ENCODE measurements at places on chromosomes 2 and 18.

- H3K4me3 ChIP-seq = peak overlapping the region; percentile 49
- H3K4me1 ChIP-seq = peaks cover 12% of the 10 kb centered on the region
- DNase-seq = no peak
- H3K36me3 ChIP-seq = peaks cover 2% of the 10 kb centered on the region
These were observed 1.4 kb upstream of the FAM110C start for GRCh38 chr2:47737-48136.

DNA sequence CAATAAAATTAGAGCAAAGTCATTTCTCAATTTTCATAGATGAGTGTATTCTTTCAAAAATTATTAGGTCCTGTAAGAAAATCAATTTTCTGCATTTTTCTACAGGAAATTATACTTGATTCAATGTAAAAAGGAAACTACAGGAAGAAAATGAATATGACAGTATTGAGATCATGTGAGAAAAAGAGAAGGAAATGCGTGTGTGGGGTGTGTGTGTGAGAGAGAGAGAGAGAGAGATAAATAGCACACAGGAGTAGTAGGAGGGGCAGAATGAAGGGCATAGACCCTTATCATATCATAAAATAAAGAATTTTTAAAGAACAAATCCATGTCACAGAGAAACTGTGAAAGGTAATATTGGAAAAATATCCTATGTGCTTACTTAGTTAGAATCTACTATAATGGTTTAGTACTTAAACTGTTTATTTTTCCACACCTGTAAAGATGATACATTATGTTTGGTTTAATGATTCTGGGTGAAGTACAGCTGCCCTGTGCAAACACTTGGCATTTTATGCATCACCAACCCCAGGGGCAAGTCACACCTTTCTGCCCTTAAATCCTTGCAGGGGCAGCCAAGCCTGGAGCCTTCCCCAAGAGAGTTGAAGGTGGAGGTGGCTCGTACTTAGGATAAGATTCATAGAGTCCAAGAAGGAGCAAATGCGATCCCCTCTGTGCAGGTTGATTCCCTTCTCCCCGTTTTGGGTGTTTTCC lies 276.4 kb downstream of the TGIF1 start:
- peaks cover 65% of the 10 kb centered on the region for H3K27me3 ChIP-seq
- peaks cover 2% of the 10 kb centered on the region for H3K36me3 ChIP-seq
- H3K4me3 ChIP-seq = no peak overlapping the region
- H3K4me1 ChIP-seq = peaks cover 6% of the 10 kb centered on the region
- no peak overlapping the region for H3K27ac ChIP-seq

GRCh38 chr18:37769826-37770225 lies 204.2 kb upstream of the CELF4 start:
- no peaks in the 10 kb centered on the region for H3K27me3 ChIP-seq
- H3K27ac ChIP-seq = no peak overlapping the region
- no peaks in the 10 kb centered on the region for H3K36me3 ChIP-seq
- no peak for DNase-seq
- H3K4me1 ChIP-seq = no peaks in the 10 kb centered on the region

GRCh38 chr2:25098670-25099486 lies 57.0 kb downstream of the EFR3B start:
- peaks cover 11% of the 10 kb centered on the region for H3K27me3 ChIP-seq
- H3K27ac ChIP-seq = no peak overlapping the region
- H3K4me3 ChIP-seq = no peak overlapping the region
- H3K36me3 ChIP-seq = peaks cover 2% of the 10 kb centered on the region
- peaks cover 4% of the 10 kb centered on the region for H3K4me1 ChIP-seq

- no peak overlapping the region for H3K4me3 ChIP-seq
- no peaks in the 10 kb centered on the region for H3K27me3 ChIP-seq
- H3K4me1 ChIP-seq = peaks cover 7% of the 10 kb centered on the region
- no peak for DNase-seq
- peaks cover 5% of the 10 kb centered on the region for H3K36me3 ChIP-seq
These were observed 233.4 kb downstream of the WDR7 start for GRCh38 chr18:56884511-56884910.

GRCh38 chr2:156338578-156338977 lies 6.1 kb upstream of the NR4A2 start:
- no peak overlapping the region for H3K4me3 ChIP-seq
- H3K27me3 ChIP-seq = no peaks in the 10 kb centered on the region
- no peak overlapping the region for H3K27ac ChIP-seq
- no peak for DNase-seq
- H3K4me1 ChIP-seq = peaks cover 29% of the 10 kb centered on the region
- H3K36me3 ChIP-seq = no peaks in the 10 kb centered on the region

DNA sequence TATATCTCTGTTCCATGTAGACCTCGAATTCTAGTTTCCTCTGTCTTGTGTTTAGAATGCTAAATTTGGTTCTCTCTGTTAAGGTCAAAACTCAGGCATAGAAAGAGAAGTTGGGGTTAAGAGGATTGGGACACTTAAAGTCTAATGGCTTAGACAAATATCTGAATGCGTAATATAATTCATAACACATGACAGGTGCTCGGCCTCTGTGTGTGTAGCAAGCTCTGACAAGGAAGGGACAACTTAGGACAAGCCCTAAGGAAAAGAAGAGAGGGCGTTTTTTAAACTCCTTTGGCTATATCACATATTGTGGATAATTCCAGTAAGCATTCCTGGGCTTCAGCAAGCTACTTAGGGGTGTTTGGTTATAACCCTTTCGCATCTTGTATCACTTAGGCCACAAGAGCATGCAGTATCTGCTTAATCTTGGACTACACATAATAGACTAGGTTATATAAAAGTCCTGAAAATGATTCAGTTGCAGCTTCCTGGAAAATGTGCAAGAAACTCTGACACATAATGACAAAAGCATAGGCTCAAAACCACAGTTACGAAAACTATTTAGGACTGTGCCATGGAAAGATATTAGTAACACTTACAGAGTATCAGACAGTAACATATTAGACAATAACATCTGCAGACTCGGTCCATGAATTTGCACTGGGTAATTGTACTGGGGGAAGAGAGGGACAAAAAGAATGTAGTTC lies 16.1 kb upstream of the CREB1 start:
- no peak overlapping the region for H3K27ac ChIP-seq
- peaks cover 8% of the 10 kb centered on the region for H3K36me3 ChIP-seq
- DNase-seq = no peak
- no peaks in the 10 kb centered on the region for H3K27me3 ChIP-seq
- H3K4me3 ChIP-seq = no peak overlapping the region

DNA sequence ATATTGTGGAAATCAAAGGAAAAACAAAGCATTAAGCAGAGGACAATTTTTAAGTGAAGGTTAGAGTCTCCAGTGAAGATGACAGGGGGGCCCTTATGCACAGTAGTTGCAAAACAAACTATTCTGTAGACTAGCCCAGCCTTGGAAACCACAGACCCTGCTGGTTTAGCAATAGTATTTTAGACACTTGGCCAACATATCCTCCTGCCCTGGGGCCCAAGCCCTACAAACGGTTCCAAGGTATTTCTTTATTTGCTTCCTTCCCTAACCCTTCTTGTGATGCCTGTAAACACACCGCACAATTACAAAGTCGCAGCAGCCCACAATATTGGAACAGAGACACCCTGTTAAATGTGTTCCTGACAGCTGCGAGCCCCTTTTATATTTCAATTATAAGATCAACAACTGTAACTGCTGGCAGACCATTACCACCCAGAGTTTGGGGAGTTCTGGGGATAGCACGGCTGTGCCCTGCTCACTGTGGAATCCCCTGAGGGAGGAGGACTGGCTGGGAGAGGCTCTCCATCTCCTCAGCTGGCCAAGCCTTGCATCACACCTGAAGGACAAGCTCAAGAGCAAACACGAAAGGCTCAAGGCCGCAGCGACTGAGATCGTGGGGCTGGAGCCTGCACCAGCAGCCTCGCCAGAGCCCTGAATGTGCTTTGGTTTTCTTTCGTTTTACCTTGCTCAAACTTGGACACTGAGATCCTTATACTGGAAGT lies 282.2 kb upstream of the ATP5MC3 start:
- H3K4me1 ChIP-seq = no peaks in the 10 kb centered on the region
- H3K27me3 ChIP-seq = no peaks in the 10 kb centered on the region
- H3K4me3 ChIP-seq = no peak overlapping the region
- no peak for DNase-seq
- no peak overlapping the region for H3K27ac ChIP-seq

DNA sequence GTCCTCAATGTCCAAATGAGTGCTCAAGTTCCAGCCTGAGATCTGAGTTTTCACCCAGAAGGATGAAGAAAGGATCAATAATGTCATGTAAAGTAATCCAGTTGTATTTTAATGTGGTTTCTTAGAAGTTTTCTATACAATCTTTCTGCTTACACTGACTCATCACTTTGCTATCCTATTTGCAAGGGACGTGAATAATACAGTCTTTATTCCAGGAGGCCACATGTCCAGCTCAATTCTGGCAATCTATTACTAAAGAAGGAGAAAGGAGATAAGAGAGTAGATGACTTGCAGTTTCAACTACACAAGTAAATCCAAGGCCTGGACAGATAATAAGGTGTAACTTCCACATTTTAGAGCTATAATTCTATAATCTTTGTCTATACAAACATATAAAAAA lies 601.1 kb upstream of the SETBP1 start:
- no peak for DNase-seq
- no peak overlapping the region for H3K4me3 ChIP-seq
- no peaks in the 10 kb centered on the region for H3K36me3 ChIP-seq
- no peaks in the 10 kb centered on the region for H3K27me3 ChIP-seq
- no peak overlapping the region for H3K27ac ChIP-seq
- H3K4me1 ChIP-seq = no peaks in the 10 kb centered on the region

DNA sequence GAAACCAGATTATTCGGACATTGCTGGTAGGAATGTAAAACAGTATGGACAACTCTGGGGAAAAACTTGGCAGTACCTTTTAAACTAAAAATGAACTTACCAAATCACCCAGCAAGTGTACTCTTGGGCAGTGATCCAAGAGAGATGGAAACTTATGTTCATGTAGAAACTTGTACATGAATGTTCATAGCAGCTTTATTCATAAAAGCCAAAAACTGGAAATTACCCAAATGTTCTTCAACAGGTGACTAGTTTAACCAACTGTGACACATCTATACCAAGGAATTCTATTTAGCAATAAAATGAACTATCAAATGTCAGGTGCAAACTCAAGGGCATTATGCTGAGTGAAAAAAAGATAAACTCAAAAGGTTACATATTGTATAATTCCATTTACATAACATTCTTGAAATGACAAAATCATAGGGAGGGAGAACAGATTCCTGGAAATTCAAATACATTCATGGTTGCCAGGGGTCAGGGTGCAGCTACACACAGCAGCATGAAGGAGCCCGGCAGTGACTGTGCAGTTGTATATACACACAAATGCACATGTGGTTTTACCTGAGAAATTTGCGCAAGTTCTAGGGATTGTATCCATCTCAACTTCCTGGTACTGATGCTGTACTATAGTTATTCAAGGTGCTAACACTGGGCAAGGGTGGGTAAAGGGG lies 3.5 kb upstream of the RNU4ATAC start:
- no peaks in the 10 kb centered on the region for H3K36me3 ChIP-seq
- H3K4me1 ChIP-seq = peaks cover 23% of the 10 kb centered on the region
- no peak for DNase-seq
- H3K4me3 ChIP-seq = no peak overlapping the region
- no peak overlapping the region for H3K27ac ChIP-seq

DNA sequence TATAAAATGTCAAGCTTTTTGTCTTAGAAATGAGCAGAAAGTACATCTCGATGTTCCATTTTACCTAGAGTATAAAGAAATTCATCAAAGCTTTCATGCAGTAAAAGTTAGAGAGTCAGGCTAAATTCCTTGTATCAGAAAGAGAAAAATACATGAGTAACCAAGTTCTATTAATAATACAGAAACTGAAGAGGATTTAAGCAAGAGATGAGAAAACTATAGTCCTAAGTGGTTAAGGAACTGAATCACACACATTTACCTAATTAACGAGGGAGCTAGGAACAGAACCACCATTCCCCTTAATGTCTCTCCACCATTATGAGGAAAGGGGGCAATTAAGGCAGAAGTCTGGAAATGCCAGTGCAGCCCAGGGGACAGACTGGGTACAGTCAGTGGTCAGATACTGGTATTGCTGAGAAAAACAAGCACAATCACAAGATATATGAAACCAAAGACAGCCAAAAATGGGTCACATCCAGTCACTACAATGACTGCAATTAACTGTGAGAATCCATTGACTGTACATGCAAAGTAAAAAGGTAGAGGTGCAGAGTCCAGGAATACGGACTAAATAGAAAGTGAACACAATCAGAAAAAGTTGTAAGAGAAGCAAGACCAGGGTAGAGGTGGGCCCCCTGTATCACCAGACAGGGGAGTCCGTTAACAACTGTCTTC lies 23.9 kb downstream of the MAP4K3 start:
- DNase-seq = no peak
- peaks cover 39% of the 10 kb centered on the region for H3K4me1 ChIP-seq
- no peak overlapping the region for H3K27ac ChIP-seq
- no peaks in the 10 kb centered on the region for H3K36me3 ChIP-seq
- no peaks in the 10 kb centered on the region for H3K27me3 ChIP-seq

DNA sequence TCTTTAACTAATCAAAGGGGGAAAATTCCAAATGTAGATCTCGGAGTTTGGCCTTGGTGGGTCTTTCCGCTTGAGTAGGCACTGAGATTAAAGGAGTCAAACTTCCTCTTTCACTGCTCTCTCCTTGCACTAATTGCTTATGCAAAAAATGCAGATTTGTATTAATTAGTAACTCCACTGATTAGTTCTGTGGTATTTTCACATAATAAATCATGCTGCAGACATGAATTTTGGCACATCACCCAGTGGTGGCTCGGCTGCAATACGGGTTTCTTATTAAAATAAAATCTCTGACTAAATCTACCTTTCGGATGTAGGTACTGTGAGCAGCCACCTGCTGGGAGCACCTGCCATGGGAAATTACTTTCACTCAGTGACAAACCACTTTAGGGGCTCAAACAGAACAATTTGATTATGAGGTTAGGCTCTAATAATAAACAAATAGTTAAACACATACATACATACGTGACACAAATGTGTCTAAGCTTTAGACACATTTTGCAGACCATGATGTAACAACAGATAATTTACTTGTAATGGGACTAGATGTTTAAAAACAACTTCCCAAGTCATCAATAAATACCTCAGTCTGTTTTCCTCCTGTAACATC lies 6.4 kb upstream of the NEUROD1 start:
- H3K36me3 ChIP-seq = peaks cover 7% of the 10 kb centered on the region
- DNase-seq = no peak
- H3K4me3 ChIP-seq = no peak overlapping the region
- H3K27ac ChIP-seq = no peak overlapping the region
- peaks cover 79% of the 10 kb centered on the region for H3K27me3 ChIP-seq

DNA sequence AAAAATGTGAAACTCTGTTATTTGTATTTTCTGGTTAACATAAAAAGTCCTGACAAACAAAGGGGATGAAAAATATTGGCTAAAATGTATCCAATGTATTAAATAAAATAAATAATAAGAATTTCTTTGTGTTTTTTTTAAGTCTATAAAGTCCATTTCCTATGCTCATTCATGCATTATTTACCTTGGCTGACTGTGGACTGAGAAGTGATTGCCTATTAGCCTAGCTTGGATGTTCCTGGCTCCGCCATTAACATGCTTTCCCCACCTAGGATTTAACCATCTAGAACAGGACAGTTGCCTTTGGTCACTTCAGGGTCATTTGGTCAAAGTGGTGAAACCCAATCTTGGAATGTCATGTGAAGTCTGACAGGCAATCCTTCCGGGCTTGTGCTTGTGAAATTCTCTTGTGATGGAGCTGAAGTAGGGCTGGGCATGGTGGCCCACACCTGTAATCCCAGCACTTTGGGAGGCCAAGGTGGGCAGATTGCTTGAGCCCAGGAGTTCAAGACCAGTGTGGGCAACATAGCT lies 60.4 kb upstream of the TANC1 start:
- DNase-seq = no peak
- H3K27ac ChIP-seq = no peak overlapping the region
- H3K36me3 ChIP-seq = no peaks in the 10 kb centered on the region

- peaks cover 32% of the 10 kb centered on the region for H3K27me3 ChIP-seq
- H3K36me3 ChIP-seq = no peaks in the 10 kb centered on the region
- no peak for DNase-seq
- H3K4me1 ChIP-seq = no peaks in the 10 kb centered on the region
These were observed 145.3 kb downstream of the C1D start for GRCh38 chr2:67917332-67918054.

Measured in T-helper 17 cell (primary cell).